ENCODE measurements at places on chromosomes 4 and X.

GRCh38 chr4:2092669-2093053 is 33.5 kb downstream of the NAT8L start:
- DNase-seq = no peak

DNA sequence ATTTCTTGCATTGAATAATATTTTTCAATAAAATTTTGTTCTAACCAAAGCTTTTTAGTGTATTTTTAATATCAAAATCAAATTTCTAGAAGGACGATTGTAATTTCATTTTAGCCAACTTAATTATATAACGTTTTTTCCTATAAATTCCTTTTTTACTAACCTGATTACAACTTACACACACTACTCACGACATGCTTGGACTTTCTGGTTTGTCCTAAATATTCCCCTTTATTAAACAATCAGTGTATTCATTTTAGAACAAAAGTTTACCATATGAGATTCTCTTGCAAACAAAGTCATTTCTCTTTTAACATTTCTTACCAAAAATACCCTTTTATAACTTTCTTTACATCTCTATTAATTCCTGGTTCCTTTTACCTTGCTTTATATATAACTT is 173.7 kb downstream of the PWWP3B start:
- no peak for DNase-seq

DNA sequence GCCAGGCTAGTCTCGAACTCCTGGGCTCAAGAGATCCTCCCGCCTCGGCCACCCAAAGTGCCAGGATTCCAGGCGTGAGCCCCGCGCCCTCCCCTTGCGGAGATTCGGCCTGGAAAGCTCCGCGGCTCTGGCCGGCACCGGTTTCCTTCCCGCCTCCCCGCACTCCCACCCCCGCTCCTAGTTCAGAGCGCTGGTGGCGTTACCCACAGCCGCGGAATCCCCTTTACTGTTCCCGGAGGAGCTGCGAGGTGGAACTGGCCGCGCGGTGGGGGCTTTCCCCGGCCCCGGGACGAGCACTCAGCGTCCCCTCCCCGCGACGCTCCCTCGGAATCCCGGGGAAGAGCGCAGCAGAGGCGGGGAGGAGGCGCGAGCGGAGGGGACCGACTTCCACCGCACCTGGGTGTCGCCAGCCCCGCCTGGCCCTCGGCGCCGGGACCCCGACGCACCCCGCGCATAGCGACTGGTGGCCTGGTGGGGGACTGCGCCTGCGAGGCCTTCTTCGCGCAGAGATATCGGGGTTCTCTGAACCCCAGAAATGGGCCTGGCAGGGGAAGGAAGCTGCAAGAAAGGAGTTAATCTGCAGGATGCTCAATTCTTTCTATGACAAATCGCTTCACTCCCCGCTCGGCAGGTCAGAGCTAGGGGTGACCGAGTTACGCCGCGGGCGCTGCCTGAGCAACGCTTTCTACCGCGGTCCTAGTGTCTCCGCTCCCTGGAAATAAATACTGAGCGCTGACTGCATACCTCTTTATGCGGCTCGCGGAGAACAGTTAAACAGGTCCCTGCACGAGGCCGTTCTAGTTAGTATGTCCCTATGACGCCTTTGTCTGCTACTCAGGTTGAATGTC is 14.6 kb upstream of the SLC25A4 start:
- DNase-seq = peak; percentile 32

- DNase-seq = no peak
Observed at GRCh38 chr4:149294601-149295000, 521.0 kb downstream of the IQCM start.

DNA sequence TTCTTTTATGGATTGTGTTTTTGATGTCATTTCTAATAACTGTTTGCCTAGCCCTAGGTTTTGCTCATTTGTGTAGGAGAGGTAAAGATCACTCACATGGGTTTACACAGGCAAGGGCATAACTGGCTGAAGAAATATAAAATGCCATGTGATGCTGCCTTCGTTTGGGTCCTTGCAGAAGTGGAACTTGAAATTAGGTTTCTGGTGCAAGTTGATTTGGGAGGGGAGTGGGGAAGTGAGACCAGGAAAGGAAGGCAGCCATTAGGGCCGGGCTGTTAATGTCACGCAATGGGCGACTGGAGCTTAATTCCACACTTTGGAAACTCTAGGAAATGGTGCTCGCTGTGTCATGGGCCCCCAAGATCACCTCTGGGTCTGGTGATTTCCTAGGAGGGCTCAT is 14.5 kb downstream of the CLCN4 start:
- DNase-seq = no peak

- no peak for DNase-seq
Observed at GRCh38 chrX:68429216-68429615, 4.1 kb downstream of the OPHN1 start.

Data from stimulated activated CD4-positive, alpha-beta T cell treated with anti-CD3 and anti-CD28 coated beads, Interleukin-1b, Interleukin-23, amount 100 ng/mL, for 48 hours (primary cell).